ENCODE measurements at places on chromosomes 3 and 15.
A peak's percentile ranks its signal among the peaks of the same experiment; 100 is the strongest.

GRCh38 chr15:45414215-45414885 lies 36.0 kb upstream of the GATM start:
- DNase-seq, result no peak

- no peak for DNase-seq
These were observed 25.5 kb upstream of the HACD2 start for GRCh38 chr3:123610331-123610730.

DNA sequence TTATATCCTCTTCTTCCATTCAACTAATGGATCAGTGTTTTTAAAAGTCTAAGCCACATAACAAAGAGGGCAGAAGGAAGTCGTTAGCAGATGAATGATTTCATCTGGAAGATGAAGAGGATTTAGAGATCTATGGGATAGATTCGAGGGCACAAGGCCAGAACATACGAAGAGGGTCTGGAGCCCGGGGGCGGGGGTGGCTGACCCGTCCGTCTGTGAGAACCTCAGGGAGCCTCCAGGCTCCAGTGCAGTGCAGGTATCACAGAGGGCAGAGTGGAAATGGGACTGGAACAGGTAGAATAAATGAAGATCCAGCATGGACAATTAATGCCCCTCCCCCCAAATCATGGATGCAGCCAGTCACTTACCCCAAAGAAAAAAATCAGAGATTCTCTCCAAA lies 1.5 kb upstream of the GOLGA8B start:
- DNase-seq, result no peak

DNA sequence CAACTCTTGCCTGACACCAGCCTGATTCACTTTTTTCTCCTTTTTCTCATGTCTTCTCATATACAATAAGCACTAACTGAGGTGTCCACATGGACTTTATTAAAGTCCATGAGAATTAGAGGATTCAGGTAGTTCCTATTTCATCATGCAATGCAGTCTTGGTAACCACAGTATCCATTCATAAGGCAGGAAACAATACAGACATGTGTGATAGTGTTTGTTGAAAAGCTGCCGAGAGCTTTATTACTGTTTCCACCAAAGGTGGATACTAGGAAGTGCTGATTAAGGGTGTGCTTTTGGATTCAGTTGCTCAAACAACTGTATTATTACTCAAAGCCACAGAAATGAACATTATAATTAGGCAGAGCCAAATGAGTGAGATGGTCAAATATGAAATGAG lies 5.3 kb downstream of the CASR start:
- DNase-seq, result no peak

DNA sequence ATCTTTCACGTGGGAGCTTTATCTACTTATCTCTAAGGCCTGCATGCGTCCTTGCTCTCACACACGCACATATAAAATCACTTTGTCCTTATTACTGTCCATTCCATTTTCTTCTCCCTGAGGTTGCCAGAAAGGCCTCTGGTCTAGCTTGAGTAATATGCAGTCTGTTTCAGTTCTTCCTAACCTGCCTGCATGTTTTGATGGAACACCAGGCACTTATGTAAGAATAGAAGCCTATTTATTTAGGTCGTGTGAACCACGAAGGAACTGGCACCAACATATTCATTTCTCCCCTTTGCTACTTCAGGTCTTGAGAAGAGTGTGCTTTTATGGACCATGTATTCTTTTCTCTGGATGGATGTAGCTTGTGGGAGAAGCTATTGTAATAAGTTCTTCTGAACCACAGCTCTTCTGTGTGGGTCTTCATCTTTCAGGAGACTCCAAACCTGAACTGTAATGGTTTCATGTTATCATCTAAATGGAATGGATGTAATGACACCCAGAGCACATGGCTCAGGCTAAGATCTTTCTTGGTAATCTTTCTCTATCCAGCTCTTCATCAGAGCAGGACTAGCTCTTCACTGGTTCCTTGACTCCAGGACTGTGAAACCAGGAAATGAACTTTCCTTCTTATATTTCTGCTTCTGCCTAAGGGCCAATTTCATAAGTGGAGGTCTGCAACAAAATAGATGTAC lies 53.8 kb downstream of the UBE2E2 start:
- no peak for DNase-seq

DNA sequence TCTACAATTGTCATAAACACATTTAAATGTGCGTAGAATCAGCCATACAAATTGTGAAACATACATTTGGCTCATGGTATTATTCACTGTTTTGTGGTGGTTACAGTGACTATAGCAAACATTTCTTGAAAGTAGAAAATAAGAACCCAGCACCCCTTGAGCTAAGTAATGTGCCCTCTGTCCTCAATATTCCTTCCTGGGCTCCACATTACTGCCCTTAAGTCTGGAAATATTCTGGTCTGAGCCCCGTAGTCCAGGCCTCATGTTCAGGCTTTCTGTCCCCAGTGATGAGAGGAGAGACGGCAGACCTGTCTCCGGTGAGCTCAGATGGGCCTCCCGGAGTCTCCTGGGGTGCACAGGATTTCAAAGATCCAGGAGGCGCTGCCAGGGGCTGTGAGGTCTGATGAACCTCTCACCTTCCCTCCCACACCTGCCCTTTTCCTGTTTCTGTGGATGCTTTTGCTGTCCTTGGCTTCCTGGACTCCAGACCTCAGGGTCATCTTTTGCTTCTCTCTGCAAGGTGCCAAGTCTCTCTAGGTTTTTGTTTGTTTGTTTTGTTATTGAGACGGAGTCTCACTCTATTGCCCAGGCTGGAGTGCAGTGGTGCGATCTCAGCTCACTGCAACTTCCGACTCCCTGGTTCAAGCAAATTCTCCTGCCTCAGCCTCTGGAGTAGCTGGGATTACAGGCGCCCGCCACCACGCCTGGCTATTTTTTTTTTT lies 8.8 kb upstream of the MUC20 start:
- DNase-seq, result no peak

- DNase-seq, result no peak
These were observed 17.4 kb downstream of the NSMCE3 start for GRCh38 chr15:29252234-29252633.

DNA sequence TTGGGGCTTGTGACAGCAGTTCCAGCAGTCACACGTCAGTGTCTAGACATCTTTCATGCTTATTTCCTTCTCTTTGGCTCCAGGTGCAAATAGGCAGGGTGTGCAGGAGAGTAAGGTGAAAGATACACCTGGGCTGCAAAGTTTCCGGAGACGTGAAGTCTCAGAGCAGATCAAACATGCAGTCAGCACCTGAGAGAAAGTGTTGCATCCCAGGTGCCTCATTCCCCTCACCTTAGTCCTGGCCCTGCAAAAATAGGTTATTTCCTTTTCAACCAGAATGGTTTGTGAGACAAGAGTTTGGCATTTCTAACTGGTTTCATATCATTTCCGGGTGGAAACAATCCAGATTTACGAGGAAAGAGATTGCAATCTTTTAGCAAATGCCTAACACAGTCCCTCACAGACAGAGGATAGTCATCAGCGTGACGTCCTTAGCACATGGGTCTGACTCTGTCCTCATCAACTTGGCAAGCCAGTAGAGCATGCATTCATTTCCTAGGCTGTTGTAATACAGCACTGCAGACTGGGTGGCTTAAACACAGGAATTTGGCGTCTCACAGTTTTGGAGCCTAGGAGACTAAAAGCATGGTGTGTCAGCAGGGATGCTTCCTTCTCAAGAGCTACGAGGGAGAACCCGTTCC lies 58.2 kb upstream of the ARRDC4 start:
- peak; percentile 40 for DNase-seq

DNA sequence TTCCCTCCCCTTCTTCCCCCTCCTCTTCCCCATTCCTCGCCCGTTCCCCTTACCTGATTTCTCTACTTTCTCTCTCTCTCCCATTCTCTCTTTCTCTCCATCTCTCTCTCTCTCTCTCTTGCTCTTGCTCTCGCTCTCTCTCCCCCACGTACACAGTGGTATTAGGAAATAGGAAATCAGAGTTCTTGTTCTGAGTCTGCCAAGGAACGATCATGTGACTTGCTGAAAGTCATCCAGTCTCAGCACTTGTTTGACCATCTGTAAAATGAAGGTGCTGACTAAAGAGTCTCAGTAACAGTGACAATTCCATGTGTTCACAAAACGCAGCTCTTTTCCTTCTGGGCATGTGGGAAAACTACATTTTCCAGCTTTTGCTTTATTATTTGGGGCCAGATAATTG lies 445.0 kb upstream of the TGFBR2 start:
- DNase-seq, result no peak

DNA sequence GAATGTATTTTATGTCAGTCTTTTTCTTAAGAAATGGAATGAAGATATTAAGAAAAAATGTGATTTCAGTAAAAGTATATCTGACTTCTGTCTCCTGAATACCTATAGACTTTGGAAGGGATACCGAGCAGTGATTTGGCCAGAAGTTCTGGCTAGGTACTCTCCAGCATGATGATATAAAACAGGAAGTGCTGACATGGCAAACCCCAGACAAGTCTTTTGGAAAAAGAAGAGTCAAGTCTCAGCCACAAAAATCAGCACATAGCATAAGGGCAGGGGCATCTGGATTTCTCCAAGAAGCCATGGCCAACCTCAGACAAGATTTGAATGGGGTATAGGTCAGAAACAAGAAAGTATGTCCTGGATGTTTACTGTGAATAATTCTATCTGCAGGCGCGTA lies 643.3 kb upstream of the ARRDC4 start:
- no peak for DNase-seq

DNA sequence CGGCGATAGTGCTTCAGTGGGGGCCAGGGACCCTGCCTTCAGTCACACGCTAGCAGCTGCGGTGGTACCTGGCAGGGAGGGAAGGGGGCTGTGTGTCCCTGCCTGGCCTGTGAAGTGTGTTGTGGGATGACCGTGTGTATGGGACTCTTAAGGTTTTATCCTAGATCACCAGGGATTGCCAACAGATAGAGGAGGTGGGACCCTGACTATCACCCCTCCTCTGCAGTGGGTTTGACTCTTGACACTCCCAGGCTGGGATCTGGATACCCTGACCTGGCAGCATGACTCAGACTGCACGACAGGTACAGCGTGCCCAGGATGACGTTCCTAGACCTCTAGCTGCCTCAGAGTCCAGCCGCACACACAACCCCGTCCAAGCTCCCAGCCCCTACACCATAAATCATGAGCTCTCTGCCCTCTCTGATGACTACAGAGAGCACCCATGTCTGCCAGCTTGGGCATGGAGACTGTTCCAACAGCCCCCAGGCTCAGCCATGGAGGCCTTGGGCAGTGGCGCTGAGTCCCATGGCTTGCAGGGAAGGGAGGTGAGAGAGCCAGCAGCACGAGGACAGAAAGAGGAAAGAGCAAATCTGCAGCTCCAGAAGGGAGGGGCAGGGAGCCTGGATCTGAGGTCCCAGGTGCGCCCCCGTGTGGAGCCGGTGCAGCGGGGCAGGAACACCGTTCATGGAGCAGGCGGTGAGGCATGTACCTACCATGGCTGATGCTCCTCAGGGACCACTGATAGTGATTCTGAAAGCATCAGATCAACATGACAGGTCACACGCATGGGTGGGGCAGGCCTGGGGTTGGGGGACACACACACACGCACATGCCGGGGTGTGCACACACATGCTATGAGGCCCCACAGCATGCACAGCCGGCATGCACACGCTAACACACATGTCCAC lies 71.0 kb downstream of the ADAMTS7 start:
- DNase-seq, result peak; percentile 77

- no peak for DNase-seq
These were observed 25.1 kb downstream of the SSUH2 start for GRCh38 chr3:8619548-8619947.

GRCh38 chr3:34212656-34213055 lies 414.2 kb downstream of the PDCD6IP start:
- DNase-seq, result no peak

DNA sequence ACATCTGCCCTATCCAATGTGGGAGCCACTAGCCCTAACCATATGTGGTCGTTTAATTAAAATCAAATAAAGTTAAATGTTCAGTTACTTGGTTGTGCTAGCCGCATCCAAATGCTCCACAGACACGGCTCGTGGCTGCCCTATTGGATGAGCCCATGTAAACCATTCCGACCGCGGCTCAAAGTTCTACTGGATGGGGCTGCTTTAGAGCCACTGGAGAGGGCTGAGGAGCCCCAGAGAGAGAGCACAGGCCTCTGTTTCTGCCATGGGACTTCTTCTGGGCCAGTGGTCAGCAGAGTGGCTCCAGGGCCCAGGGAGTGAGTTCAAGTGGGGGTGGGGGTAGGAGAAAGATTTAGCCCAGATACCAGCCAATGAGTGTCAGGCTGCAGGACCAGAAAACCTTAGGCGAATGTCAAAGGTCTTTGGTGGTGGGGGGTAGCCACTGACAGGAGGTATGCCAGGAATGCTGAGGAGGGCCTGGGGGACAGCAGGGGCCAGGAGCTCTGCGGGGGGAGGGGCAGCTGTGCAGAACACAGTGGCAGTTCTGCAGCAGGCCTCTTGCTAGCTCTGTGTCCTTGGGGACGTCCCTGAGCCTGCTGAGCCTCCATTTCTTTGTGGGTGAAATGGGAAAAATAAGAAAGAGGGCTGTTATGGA lies 30.1 kb downstream of the SPSB4 start:
- no peak for DNase-seq
